SJCRH30 (cell line): ENCODE measurements at places on chromosomes 12 and 14. TPM values are rescaled to one million over a fixed set of nuclear protein-coding genes. Genes with fewer than 3 reads are reported as not detected.

DNA sequence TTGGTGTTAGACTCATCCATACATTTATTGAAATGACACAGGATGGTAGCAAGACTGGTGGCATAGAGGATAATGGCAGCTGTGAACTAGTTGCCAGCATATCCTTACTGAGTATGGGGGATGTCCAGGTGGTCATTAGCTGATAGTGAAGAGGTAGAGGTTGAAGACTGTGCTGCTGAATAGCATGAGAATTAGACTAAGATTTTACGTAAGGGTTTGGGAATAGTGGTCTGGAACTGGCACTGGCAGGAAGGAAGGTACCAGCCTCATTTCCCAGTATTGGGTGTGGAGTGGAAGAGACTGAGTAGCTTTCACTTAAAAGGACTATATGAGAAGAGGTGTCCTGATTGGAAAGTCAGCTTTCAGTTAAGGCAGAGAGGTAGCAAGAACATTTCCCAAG is 6.5 kb downstream of the ERC1 start:
- no peak for DNase-seq

DNA sequence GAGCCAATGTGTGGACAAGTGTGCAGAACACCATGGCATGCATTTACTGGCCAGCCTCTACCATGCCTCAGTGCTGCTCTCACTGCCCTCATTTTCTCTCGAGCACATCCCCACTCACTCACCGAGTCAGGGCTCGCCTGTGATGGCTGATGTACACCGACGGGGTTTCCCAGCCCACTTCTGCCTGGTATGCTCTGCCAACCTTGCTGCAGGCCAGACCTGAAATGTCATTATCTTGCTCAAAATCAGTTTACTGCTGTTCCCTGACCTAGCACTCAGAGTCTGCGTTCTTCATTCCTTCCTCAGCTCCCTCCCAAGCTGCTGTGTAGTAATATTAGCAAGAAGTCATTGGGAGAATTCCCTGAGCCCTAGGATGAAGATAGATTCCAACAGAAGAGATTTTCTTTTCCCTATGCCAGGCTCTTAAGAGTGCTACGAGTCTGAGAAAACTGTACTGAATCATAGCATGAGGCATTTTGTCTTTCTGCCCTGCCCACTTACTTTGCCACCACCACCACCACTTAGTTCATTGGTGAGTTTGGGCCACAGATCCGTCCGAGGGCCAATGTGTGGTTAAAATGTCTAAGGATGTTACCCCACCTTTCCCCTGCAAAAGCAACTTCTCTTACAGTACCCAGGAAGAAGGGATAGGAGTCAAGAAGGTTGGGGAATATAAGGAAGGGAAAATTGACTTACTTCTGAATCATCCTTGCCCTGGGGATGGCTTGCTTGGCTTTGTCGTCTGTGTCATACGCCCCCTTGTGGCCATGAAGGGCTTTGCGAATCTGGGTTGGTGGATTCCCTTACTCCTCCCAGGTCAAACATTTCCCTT is 51.0 kb downstream of the BMAL2 start:
- peak; percentile 87 for DNase-seq

The AKAP3 gene
- 0.65 and 1.1 TPM in 2 replicates for total RNA-seq

The GSG1 gene
- total RNA-seq, result 0.49 and 1.0 TPM in 2 replicates

The RAB2B gene
- 25.0 and 26.3 TPM in 2 replicates for total RNA-seq

- peak; percentile 27 for DNase-seq
Measured at GRCh38 chr12:92136965-92137721, 8.5 kb downstream of the BTG1 start.

DNA sequence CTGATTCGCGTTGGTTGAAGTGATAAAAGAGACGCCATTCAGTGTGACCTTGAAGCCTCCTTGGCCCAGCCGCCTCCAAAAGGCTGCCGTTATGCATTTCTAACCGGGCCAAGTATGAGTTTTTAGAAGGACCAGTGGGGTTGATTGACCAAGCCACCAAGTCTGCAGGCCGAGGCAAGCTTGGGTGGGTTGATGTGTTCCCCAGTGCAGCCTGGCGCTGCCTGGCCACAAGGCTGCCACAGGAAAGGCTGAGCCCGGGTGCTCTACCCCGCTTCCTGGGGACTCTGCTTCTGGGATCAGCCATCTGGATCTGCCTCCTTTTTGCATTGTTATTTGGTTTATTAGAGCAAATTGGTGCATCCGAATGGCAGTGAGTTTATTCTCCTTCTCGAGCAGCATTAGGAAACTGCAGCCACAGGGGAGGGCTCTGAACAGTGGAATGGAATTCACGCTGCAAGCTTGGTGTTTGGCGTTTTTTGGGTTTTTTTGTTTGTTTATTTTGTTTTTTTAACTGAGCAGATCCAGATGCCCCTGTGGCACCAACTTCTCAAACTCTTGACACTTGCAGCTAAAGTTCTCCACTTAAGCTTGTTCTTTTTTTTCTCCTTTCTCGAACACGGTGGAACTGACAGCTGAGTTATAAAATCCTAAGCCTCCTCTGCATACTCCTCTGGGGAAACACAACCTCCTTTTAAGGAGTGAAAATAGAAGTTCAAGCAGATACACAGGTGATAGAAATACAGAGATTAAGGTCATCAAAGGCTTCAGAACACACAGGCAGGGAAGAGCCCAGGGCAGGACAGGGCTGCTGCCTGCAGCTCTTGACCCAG is 145.4 kb upstream of the FKBP4 start:
- DNase-seq, result no peak

The NDRG2 gene
- total RNA-seq, result 4.9 and 5.8 TPM in 2 replicates
